ENCODE measurements at places on chromosomes 16 and 17. TPM values are rescaled to one million over a fixed set of nuclear protein-coding genes. Genes with fewer than 3 reads are reported as not detected.

The SLC26A11 gene
- 8.7 TPM for total RNA-seq

The SDR42E1 gene
- total RNA-seq: 0.01 TPM

The ADAMTS18 gene
- total RNA-seq: not detected

The SOX15 gene
- total RNA-seq: 0.18 TPM

The HNF1B gene
- 1.9 TPM for total RNA-seq

The DOC2A gene
- 0.15 TPM for total RNA-seq

The CACNG5 gene
- total RNA-seq: not detected

The ZNF207 gene
- total RNA-seq: 194 TPM

The EMP2 gene
- 24.6 TPM for total RNA-seq

The SPECC1 gene
- total RNA-seq: 6.9 TPM

The FOXC2 gene
- total RNA-seq: not detected

The PRSS21 gene
- total RNA-seq: not detected

The GRN gene
- total RNA-seq: 41.2 TPM

The ACE gene
- not detected for total RNA-seq

The RNF43 gene
- total RNA-seq: 51.4 TPM

The IQCK gene
- total RNA-seq: 7.3 TPM

Data from HepG2 (cell line).